ENCODE measurements at places on chromosomes 7 and 10. TPM values are rescaled to one million over a fixed set of nuclear protein-coding genes. Genes with fewer than 3 reads are reported as not detected.

Gene IFIT1B
- 0.34 TPM for polyA plus RNA-seq

Gene HIF1AN
- polyA plus RNA-seq, result 27.3 TPM

Gene EPDR1
- polyA plus RNA-seq, result 5.8 TPM

Gene PLAU
- polyA plus RNA-seq, result 19.6 TPM

Gene ADD3
- 418 TPM for polyA plus RNA-seq

Gene NME8
- polyA plus RNA-seq, result 0.04 TPM

Gene FOXI2
- not detected for polyA plus RNA-seq

Gene OR2F2
- polyA plus RNA-seq, result not detected

Gene KAZALD1
- polyA plus RNA-seq, result 29.0 TPM

Gene SHH
- polyA plus RNA-seq, result 7.5 TPM

Gene GRB10
- polyA plus RNA-seq, result 19.9 TPM

Gene TMEM236
- polyA plus RNA-seq, result 34.3 TPM

Gene CD36
- polyA plus RNA-seq, result 84.9 TPM

Gene ADRA2A
- polyA plus RNA-seq, result 5.4 TPM

Gene DDC
- polyA plus RNA-seq, result 213 TPM

Gene CALML5
- not detected for polyA plus RNA-seq

Gene ZNF273
- polyA plus RNA-seq, result 6.9 TPM

Gene SLC13A4
- polyA plus RNA-seq, result 1.1 TPM

Gene CAV1
- polyA plus RNA-seq, result 100 TPM

Gene METTL27
- 7.6 TPM for polyA plus RNA-seq

Gene FXYD4
- not detected for polyA plus RNA-seq

Gene CFAP46
- polyA plus RNA-seq, result 0.75 TPM

Gene DOCK1
- 29.5 TPM for polyA plus RNA-seq
